ENCODE measurements at places on chromosomes 6 and 20.
A peak's percentile ranks its signal among the peaks of the same experiment; 100 is the strongest.

- no peak for DNase-seq
Measured at GRCh38 chr6:19362396-19362795, 474.8 kb upstream of the ID4 start.

DNA sequence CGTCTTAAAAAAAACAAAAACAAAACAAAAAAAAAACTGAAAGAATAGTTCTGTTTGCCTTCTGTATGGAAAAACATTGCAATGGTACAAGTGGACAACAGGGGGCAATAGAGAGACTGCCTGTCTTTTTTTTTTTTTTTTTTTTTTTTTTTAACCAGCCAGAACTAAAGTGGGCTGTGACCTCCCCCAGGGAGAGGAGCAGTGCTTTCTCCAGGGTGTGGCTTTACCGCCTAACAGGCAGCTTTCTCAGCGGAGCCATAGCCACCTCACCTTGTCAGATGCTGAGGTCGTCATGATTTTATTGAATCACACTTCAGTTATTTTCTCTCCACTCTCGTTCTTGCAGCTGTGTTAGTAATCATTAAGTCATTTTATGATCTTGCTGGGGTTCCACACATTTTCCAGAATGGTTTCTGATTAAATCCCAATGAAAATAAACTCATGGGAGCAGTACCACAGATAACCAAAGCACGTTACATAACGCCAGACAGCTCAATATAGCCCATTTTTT lies 78.4 kb downstream of the GMPR start:
- peak; percentile 68 for DNase-seq

DNA sequence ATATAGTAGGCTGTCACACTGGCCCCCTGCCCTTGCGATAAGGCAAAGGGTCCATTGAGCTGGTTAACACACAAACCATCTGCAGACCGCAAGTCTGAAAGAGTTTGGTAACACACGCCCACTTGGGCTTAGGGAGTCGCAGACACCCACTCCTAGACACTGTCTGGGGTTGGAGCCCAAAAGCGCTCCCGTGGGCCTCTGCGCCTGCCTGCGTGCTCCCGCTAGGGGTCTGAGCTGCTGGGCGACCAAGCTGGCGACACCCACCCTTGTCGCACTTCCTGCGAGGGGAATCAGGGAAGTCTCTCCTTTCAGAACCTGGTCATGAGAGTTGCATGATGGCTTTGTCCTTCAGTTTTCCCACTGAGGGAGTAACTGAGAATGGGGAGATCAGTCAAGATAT lies 653.0 kb downstream of the HTR1B start:
- DNase-seq = no peak

- DNase-seq = peak; percentile 24
Measured at GRCh38 chr20:62067547-62068260, 2.0 kb upstream of the TAF4 start.

DNA sequence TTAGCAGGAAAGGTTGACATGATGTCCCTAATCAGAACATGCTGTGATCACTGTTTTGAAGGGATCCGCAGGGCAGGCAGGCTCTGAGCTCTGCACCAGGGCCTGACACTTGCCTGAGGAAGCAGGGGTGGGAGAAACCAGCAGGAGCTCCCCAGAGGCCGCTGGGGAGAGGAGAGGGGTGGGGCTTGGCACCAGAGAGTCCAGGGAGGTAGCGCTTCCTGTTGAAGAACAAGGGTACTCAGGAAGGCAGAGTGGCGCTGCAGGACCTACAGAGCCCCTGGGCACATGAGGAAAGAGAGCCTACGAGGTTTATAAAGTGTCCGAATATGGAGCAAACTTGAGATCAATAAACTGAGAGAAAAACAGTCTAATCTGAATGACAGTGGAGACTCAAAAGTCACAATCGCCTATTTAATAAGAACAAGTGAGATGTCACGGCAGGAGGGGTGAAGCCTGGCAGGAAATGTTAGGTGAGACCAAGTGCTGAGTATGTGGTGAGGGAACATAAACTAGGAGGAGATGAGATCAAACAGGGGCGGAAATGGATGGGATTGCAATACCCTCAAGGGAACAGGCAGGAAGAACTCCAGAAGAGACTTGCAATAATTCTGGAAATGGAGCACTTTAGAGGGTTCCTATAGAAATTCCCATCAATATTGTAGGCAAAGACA lies 5.8 kb upstream of the TBXT start:
- DNase-seq = no peak

- no peak for DNase-seq
Measured at GRCh38 chr20:6583134-6583738, 184.2 kb upstream of the BMP2 start.

- no peak for DNase-seq
Measured at GRCh38 chr6:14826456-14826855, 419.4 kb upstream of the JARID2 start.

DNA sequence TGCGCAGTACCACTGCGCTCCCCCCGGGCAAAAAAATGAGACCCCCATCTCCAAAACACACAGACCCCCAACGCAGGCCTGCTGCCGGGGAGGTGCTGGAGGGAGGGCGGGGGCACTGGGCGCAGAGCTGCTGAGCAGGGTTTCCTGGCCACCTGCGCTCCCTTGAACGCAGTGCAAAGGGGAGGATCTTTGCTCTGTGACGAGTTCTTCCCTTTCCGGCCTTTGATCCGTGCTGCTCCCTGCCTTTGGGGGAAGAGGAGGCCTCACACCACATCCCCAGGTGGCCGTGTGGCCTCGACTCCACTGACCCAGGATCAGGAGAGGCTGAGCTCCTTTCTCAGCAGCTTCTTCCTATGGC lies 8.9 kb upstream of the COL20A1 start:
- DNase-seq = peak; percentile 25

GRCh38 chr20:45489083-45489531 lies 19.6 kb downstream of the WFDC2 start:
- DNase-seq = no peak

- no peak for DNase-seq
Measured at GRCh38 chr6:143806282-143807102, 36.6 kb upstream of the LTV1 start.

DNA sequence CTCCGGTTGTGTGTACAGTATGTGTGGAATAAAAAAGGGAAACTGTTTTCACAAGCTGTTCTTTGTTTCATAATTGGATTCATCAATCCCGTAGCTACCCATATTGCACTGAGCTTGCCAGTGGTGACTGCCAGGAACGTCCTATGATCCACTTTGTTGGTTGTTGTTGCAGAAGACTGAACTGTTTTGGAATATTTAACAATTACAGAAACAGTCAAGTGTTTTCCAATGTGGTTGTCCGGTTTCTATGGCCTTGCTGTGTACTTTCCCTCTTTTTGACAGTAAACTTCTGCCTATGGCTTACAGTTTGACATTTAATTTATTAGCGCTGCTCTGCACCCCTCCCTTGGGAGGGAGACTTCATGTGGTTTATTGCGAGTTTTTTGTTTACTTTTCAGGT lies 141.2 kb downstream of the DTNBP1 start:
- no peak for DNase-seq

GRCh38 chr6:67047996-67048395 lies 1341.0 kb upstream of the EYS start:
- DNase-seq = no peak

GRCh38 chr20:330233-331149 lies 5.1 kb downstream of the SOX12 start:
- peak; percentile 79 for DNase-seq

- DNase-seq = peak; percentile 68
Measured at GRCh38 chr6:158808941-158809678, 10.1 kb downstream of the EZR start.

- no peak for DNase-seq
Measured at GRCh38 chr6:136464874-136465273, 85.3 kb downstream of the MAP7 start.

DNA sequence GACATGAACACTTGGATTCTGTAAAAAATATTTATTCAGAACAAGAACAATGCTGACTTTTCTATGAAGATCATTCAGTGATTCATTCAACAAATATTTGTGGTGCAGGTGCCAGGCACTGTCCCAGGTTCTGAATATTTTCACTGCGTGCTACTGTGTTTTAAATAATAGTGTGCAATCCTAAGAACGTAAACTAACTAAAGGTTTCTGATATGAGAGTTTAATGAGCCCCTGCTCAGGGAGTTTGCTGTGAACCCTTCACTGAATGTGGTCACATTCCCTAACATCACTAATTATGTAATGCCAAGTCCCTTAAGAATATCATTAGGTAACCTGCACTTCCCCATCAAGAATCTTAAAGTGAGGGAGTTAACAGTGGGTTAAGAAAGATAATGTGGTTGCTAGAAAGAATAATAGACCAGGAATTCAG lies 1.7 kb upstream of the TMEM170B start:
- DNase-seq = no peak

DNA sequence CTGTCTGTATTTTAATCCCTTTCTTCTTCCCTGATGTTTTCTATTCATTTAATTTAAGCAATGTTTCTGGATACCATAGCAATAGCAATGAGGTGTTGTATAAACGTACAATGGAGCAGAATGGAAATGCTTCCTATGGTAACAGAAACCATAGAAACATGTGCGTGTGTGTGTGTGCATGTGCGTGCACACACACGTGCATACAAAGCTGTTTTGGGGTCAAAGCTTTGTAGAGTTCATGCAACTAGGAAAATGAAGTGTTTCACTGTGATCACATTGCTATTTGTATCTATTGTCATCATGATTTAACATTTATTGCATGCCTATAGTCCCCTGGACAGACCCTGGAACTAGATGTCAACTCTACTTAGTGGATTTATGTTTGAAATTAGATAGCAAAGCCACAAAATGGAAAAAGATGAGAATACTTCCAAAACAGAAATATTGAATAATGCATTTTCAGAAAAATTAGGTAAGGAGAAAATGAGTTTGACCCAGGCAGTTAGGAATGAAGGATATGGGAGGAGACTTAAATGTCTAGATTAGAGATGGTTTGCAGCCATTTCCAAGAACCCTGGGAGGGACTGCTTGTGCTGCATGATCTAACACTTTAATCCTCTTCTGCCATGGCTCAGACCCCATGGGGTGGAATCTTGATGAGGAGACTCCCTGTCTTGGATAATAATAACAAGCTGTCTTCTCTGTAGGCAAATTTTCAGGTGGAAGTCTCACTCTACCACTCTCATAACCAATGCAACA lies 124.4 kb downstream of the TRMT11 start:
- no peak for DNase-seq

DNA sequence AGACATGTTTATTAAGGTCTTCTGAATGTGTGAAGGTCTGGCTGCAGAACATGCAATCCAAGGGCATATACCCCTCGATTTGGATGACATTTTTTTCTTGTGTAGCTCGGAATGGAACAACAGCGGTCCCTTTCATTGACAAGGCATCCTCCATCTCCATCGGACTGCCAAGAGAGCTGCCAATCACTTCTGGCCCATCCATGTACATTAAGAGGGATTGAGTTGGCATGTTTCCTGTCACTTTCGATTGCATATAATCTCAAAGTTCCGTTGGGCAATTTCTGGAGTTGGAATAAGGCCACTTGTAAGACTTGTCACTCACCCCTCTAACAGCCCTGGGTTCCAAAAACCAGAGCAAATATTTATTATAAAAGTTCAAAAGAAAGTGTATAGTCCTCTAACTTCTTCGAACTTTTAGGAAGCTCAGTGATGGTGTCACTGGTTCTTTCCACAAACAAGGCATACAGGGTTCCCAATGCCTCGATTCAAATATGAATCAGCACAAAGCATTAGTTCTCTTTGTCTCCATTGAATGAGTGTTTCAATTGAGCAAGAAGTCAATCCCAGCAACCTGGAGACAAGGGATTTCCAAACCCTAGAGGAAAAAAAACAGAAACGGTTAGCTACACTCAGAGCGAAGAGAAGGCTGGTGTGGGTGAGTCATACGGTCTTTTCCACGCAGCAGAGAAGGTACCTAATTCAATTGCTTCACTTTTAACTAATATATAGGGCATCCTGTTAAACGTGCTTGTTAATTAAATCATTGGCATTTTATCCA lies 10.9 kb downstream of the ZNF217 start:
- DNase-seq = peak; percentile 63

DNA sequence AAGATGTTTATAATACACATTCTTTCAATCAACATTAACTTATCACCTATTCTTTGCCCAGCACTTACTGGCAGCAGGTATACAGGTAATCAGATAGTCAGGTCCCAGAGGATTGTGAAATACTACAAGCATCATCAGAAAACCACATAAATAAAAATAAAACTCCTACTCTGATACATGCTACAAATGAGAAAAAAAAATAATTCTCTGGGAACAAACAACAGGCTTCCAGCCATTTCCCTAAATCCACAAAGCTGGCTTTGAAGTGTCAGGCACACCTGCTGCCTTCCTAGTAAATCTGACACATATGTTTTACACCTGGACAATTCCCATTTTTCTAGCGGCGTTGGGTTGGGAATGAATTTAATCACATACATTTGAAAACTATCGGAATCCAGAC lies 384.5 kb upstream of the CDH4 start:
- no peak for DNase-seq

GRCh38 chr6:42745083-42745639 lies 742 bp downstream of the TBCC start:
- DNase-seq = peak; percentile 40

DNA sequence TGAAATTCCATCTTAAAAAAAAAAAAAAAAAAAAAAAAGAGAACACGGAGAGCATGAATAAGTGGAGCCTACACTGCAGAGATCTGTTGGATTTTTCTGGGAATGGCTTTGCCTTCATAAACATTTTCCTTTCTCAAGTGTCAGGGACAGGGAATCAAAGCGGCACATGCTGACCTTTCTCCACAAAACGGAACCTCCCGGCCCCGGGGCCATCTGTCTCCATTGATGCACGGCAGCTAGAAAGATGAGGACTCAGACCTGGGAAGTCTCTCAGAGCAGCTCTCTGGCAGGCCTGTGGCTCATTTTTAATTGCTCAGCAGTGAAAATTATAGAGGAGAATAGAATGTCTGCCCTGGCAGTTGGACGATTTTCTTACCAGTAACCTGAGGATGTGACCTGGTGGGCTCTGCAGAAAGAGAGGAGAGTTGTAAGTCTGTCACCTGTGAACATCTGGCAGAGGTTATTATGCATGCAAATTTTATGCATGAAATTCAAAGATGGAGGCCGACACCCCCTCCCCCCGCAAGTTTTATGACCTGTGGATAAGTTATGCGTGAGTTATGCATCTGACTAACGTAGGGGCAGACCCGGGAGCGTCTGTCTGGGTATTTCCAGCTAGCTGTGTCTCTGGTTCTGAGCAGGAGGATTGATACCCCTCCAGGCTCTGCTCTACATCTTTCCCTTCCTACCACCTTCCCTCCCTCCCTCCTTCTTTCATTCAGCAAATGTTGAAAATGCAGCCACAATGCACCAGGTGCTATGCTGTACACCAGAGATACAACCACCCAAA lies 352.5 kb downstream of the CDH26 start:
- DNase-seq = no peak

GRCh38 chr6:105550955-105551620 lies 148.2 kb upstream of the PREP start:
- no peak for DNase-seq

- DNase-seq = no peak
Measured at GRCh38 chr20:49518576-49518975, 36.1 kb upstream of the KCNB1 start.

GRCh38 chr6:7264041-7264440 lies 49.0 kb downstream of the SSR1 start:
- DNase-seq = no peak
